ENCODE measurements at places on chromosomes 1 and 21.

- no peak for DNase-seq
Measured at GRCh38 chr1:12461754-12462153, 156.3 kb downstream of the DHRS3 start.

DNA sequence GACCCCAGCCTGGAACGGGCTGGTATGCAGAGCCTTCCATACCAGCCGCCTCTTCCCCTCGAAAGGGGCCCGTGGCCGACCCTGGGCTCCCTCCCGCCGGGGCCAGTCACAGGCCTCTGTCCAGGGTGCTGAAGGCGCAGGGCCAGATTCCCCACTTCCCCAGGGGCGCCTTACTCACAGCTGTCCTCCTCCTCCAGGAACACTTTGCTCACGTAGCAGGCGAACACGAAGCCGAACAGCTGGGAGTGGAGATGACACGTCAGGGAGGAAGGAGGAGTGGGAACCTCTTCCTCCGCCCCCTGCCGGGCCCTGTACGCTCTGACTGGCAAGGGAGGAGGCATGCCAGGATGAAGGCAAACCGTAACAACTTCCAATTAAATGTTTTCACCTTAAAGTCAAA, 57.3 kb downstream of the NKAIN1 start:
- DNase-seq, result peak; percentile 25

GRCh38 chr1:118627435-118627834, 360.7 kb downstream of the TBX15 start:
- DNase-seq, result no peak

DNA sequence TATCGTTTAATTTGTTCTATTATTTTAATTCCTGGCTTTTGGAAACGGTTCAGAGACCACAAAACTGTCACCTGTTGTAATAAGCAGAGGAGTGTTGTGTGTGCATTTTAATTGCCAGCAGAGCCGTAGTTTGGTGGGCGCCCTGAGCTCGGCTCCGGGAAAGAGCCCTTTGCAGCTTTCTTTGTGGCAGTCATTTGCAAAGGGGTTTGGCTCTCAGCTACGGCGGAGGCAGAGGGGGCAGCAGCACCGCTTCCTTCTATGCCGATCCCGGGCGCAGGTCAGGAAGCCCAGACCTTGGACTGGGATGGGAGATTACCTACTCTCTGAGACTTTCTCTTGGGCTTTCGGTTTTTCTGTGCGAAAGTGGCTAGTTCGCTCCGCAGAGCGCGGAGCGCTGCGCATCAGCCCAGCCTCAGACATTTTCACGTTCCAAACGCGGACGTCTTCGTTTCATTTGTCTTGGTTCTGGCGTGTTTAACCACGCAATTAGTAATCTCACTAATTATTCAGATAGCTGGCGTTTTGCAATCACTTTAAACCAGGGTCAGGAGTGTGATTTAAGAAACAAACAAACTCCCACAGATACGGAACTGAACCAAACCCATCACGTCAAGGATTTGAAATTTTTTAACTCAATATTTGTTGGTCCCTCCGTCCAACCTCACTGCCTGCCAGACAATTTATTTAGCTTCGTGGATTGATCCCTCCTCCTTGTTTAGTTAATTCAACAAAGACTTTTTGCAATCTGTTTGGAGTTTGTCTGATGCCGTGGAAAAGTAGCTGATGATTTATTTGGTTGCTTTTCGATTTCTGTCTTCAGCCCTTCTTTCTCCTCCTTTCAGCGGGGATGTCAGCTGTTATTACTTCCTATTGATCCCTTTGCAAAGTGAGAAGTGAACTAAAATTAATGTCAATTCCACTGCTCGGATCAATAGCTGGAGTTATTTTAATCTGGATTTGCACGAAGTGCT, 3.9 kb downstream of the RNF220 start:
- DNase-seq, result no peak

GRCh38 chr1:213666113-213666512, 321.7 kb upstream of the PROX1 start:
- no peak for DNase-seq

GRCh38 chr1:27296773-27297291, 25.1 kb upstream of the TMEM222 start:
- DNase-seq, result peak; percentile 60

GRCh38 chr1:202848191-202848542, 37.4 kb downstream of the PCAT6 start:
- DNase-seq, result no peak

GRCh38 chr1:94301186-94301585, 63.8 kb upstream of the ARHGAP29 start:
- no peak for DNase-seq

DNA sequence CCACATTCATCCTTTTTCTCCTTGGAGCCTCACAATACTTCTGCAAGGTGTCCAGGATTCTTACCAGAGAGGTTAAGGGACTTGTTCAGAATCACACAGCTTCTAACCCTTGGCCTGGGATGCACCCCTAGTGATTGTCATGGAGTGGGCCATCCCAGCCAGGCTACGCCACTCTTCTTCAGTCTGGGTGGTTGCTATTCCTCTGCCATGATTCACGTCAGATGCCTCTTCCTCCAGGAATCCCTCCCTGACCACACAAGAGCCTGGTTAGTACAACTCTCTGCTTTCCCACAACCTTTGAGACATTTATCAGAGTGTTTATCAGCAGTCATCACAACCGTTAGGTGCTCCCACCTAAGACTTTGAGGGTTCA, 121.8 kb downstream of the EPHB2 start:
- no peak for DNase-seq

- DNase-seq, result no peak
Measured at GRCh38 chr1:193340331-193340730, 153.9 kb upstream of the B3GALT2 start.

- no peak for DNase-seq
Measured at GRCh38 chr1:2151252-2151651, 43.3 kb downstream of the FAAP20 start.

DNA sequence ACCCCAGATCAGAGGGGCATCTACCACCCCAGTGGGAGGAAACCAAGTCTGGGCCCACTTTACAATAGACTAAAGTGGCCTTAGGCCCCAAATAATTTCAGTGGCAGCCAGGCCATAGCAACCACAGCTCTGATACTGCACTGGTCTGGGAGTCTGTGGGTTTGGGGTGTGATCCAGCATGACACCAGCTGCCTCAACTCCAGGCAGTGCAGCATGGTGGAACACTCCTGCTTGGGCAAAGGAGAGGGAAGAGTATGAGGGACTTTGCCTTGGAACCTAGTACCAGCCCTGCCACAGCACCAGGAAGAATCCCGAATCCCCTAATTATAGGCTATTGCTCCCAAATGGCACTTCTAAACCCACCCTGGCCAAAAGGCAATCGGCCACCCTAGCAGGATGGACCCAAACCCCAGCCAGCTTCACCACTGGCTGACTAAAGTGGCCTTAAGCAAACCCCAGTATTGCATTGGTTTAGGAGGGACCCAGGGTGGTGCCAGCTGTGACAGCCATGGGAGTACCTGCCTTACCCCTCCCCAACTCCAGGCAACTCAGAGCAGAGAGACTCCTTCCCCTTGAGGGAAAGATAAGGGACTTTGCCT, 47.1 kb downstream of the PACC1 start:
- DNase-seq, result no peak

DNA sequence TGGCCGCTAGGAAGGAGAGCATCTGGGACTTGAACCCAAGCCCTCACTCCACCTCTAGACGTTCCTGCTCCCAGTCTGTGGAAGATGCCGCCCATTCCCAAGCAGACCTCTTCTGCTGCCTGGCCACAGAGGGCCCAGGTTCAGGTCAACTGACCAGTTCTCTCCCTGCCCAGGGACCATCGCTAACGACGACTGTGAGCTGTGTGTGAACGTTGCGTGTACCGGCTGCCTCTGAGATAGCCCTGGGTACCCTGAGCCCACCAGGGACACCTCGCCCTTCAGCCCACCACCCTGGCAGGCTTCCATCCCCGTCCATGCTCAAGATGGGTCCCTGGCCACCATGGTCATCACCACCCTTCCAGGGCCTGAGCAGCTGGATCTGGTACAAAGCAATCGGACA, 2.2 kb downstream of the GUCA2B start:
- DNase-seq, result no peak

GRCh38 chr1:244214009-244214967, 163.2 kb downstream of the ZBTB18 start:
- no peak for DNase-seq

GRCh38 chr1:214372092-214372491, 91.1 kb downstream of the SMYD2 start:
- DNase-seq, result no peak

- DNase-seq, result no peak
Measured at GRCh38 chr1:239243006-239243405, 143.4 kb upstream of the CHRM3 start.

- DNase-seq, result no peak
Measured at GRCh38 chr1:64906447-64906846, 59.9 kb downstream of the JAK1 start.

- DNase-seq, result no peak
Measured at GRCh38 chr1:245997471-245998258, 509.4 kb downstream of the SMYD3 start.

GRCh38 chr1:173175514-173176145, 31.5 kb downstream of the TNFSF4 start:
- DNase-seq, result no peak

DNA sequence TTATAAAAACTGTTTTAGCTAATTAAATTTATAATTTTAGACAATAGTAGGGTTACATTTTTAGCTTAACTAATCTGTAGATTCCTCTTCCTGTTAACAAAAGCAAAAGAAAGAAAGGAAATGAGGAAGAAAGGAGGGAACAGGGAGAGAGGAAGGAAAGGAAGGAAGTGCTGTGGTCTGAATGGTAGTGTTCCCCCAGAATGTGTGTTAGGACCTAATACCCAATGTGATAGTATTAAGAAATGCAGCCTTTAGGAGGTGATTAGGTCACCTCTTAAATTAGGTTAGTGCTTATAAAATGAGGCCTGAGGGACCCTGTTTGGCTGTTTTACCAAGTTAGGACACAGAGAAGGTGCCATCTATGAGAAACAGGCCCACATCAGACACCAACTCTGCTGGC, 136.9 kb upstream of the SAMSN1 start:
- no peak for DNase-seq

GRCh38 chr21:27759820-27760219, 792.9 kb upstream of the ADAMTS5 start:
- no peak for DNase-seq

GRCh38 chr1:212021563-212021962, 13.8 kb downstream of the INTS7 start:
- no peak for DNase-seq

DNA sequence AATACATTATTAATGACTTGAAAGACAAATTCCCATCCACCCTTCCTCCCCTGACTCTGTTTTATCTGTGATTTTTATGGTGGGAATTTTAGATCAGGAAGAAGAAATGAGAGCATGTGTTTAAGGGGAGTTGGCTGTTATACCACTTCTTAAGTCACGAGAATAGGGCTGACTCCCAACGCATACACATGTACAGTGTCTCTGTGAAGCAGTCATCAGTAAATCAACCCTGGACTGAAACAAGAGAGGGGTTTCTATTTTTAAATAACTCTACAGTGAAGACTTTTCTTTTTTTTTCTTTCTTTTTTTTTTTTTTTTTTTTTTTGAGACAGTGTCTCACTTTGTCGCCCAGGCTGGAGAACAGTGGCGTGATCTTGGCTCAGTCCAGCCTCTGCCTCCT, 106.1 kb downstream of the LBR start:
- no peak for DNase-seq

GRCh38 chr1:216169351-216169750, 253.9 kb downstream of the USH2A start:
- no peak for DNase-seq

GRCh38 chr1:174209347-174210187, 50.2 kb downstream of the RABGAP1L start:
- no peak for DNase-seq

DNA sequence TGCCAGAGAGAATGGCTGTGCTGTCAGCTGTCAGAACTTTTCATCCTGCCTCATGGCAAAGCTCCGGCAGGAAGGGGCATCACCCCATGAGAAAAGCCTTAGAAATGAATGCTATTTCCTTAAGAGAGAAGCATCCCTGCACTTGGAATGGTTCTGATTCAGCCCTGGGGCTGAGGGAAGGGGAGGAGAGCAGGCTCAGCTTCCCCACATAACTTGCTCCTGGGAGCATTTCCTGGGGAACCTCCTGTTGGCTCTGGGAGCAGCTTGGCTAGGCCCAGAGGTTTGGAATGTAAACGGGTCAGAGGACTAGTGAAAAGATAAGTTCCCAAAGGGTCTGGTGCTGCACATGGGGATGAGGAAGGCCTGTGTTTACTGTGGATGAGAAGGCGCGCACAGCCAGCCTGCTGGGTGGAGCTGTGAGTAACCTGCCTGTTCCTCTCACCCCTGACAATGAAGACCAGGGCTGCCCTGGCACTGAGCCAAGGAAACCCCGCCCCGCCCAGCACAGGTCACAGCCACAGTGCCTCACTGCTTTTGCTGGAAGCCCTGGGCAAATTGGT, 5.0 kb downstream of the PRELP start:
- DNase-seq, result peak; percentile 15

- DNase-seq, result no peak
Measured at GRCh38 chr1:233791721-233792120, 112.8 kb upstream of the SLC35F3 start.

DNA sequence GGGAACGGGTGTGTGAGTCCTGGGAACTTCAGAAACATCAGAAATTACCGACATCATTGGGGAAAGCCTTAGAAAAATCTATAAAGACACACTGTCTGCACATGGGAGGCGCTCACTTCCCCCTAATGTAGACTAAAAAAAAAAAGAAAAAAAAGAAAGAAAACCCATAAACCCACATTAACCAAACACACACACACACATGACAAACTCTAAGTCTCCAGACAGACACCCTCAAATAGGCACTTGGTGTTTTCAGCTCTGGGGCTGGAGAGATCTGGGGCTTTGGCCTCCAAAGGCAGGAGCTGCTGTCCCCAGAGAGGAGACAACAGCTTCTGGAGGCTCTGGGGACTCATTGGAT, 13.2 kb upstream of the SDHB start:
- DNase-seq, result no peak

DNA sequence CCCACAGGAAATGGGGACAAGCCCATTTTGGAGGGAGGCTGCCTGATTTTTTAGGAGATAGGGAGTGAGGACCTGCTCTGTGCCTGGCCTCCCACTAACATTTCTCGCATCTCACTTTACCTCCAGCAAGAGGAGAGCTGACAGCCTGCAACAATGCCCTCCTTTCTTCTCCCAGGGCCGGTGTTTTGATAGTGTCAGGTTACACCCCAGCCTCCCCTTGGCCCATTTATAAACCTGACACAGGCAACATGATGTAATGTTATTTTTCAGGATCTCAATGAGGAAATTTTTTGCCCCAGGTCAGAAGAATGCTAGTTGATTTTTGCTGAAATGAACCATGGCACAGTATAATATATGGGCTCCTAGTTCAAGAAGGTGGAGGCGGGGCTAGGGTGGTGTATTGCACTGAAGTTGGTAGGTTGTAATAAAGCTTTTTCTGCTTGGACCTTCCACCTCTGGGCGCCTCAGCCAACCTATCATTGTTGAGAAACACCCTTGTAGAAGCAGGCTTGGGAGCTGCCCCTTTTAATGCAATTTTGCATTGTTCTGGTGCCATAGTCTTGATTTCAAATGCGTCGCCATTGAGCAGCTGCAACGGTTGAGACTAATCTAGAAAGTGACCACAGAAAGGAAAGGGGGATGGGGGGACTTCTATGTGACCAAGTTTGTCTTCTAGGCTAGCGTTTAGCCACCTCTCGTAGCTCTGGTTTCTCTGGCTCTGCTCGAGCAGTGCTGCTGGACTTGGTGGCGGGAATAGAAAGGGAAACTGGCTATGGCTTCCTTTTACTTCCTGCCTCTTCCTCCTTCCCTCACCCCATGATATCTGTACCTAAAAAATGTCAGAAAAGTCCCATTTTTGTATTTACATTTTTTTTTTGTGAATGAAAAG, 53.0 kb downstream of the PBX1 start:
- no peak for DNase-seq
